ENCODE measurements at places on chromosomes 11 and 22.

DNA sequence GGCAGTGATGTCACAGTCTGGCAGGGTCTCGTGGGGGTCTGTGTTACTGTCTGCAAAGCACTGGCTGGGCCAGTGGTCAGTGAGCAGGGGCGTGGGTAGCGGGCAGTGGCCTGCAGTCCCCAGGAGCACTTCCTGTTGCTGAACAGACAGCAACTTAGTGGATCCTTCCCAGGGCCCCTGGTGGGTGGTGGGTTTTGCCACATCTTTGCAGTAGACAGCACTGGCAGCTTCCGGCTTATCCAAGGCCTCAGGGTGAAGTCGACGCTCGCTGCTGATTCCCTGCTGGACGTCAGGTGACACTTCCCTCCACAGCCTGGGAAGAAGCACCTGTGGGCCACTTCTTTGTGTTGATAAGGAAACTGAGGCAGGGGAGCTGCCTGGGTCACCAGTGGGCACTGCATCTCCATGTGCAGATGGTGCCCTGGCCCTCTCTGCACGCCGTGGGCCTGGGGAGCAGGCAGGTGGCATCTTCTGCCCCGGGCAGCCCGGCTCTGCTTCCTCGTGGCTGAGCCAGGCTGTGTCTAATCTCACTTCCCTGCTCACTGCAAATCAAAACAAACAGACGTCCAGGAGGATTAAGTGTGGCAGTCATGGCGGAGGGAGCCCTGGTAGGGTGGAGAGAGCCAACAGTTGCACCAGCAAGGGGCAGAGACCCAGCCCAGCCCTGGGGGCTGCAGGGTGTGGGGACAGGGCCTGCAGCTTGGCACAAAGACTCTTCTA is 79.8 kb downstream of the KCNQ1 start:
- DNase-seq = no peak

DNA sequence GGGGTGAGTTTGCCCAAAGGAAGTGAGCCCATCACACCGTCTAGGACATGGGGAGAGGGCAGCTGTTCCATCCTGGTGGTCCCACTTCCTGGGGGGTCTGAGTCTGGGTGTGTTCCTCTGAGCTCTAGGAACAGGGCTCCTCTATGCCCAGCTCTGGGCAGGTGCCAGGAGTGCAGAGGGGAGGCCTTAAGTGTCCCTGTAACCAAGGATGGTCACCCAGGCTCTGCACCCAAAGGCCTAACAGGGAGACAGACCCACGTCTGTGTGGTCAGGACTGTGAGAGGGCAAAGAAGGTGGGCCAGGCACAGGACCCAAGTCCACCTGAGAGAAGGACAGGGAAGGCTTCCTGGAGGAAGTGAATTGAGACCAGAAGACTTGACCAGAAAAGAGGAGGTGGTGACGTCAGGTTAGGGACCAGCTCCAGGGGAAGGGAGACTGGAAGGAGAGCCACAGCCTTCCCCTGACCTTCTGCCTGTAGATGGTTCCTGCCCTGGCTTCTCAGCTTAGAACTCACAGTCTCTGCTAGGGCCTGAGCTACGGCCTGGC is 11.3 kb upstream of the TCF20 start:
- no peak for DNase-seq

- DNase-seq = no peak
Observed at GRCh38 chr11:32113200-32113919, 22.5 kb downstream of the RCN1 start.

- DNase-seq = no peak
Observed at GRCh38 chr22:35905894-35906293, 122.7 kb downstream of the RBFOX2 start.

GRCh38 chr11:117767071-117767470 is 29.9 kb downstream of the DSCAML1 start:
- DNase-seq = no peak

- DNase-seq = no peak
Observed at GRCh38 chr22:34303656-34304055, 383.4 kb upstream of the LARGE1 start.

- DNase-seq = no peak
Observed at GRCh38 chr11:76169473-76169896, 36.8 kb downstream of the WNT11 start.

DNA sequence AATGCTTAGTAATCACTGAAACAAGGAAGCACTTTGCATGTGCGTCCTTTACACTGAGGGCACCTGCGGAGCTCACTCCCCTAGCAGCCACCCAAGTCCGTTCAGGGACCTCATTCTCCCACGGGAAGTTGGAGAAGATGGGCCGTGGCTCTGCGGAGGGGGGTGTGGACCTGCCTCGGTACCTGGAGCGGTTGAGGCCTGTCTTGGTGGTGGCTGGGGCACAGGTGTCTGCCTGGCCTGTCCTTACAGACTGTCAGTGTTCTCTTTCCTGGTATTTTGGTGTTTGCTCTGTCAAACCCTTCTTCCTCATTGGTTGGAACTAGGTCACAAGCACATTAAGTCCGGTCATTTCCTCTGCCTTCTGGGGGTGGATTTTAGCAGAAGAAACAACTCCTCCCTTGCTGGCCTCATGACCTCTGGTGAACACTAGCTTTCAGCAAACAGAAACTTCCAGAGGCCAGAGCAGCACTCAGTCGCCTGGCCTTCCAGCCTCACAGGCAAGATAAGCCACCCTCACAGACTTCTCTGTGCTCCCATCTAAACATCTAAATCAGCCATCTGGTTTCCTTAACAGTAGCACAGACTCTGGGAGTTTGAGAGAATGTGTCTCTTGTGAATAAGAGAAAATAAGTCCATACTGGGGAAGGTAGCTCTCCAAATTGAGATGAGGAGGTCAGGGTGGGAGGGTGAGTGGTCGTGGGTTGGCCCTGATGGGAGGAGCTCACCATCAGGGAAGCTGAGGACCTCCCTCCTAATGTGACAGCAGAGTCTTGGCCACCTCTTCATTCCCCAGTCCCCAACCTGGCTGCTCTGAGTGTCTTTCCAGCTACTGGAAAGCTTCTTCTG is 8.6 kb downstream of the SNAP29 start:
- DNase-seq = no peak

DNA sequence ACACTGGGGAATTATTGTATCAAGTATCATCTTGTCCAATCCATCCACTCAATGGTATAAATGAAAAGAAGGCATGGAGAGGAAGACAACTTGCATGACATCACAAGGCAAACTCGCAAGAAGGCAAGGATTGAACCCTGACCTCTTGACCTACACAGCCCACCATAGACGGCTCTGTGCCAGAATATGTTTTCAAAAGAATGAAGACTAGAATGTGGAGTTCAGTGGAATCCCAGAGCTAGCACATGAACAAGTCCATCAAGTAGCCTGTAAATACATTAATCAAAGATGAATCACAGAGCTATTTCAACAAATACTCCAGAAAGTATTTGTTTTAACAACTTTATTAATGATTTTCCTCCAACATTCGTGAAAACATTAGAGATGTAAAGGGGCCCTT is 189.7 kb downstream of the GUCY1A2 start:
- no peak for DNase-seq

DNA sequence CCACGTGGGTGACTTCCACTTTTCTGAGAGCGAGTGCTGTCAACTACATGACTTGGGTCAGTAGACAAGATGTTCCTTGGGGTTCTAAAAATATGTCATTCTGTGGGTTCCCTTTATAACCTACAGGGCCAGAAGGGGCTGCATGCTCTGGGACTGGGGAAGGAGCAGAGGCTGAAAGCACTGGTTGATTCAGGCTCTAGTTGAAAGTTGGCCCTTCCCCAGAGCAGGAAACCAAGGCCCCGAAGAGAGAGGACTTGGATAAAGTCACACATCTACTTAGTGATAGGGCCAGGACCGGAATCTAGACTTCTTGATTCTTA is 9.9 kb downstream of the ADAMTS15 start:
- no peak for DNase-seq

GRCh38 chr22:40857309-40857855 is 434 bp downstream of the XPNPEP3 start:
- no peak for DNase-seq

DNA sequence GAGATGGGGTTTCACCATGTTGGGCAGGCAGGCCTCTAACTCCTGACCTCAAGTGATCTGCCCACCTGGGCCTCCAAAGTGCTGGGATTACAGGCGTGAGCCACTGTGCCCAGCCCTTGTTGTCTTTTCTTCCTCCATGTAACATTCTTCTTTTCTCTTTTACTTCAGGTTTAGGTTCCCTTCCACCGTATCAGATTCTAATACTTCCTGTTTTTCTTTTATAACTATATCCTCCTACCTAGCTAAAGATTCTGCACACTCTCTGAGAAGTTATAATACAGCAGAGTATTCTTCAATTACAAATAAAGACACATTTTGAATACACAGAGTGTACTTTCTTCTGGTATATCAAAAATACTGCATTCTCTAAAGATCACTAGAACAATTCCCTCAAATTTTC is 33.2 kb upstream of the GAB2 start:
- DNase-seq = no peak

- DNase-seq = no peak
Observed at GRCh38 chr11:2911785-2912391, 17.3 kb downstream of the PHLDA2 start.

DNA sequence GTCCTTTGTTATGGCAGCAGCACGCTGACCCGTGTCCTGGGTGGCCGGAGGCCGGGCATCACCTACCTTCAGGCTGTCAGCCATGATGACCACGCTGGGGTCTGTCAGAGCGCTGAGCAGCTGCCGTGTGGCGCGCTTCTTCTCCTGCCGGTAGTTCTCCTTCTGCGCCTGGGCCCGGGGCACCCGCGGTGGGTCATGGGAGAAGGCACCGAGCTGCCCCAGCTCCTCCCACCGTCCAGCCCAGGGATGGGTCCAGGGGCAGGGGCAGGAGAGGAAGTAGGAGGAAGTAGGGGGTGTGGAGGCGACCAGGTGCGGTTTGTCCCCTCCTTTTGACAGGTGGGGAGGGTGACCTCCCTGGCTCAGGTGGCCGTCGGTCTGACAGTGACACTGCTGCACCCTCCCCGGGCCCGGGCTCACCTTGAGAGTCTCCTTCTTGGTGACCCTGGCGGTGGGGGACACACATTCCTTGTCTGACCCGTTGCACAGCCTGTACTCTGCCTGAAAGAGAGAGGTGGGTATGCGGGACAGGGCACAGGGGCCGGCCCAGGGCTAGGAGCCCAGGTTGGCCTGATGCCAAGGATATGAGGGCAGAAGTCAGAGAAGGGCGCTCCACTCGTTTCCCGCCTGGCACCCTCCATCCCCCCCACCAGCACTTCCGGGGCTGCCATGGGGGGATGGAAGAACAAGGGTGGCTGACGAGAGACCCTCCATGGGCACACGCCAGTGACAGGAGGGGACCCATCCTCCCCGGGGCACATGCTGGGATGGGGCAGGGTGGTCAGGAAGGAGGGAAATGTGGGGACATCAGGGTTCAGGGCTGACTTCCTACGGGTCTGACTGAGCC is 43.0 kb downstream of the OSBPL5 start:
- no peak for DNase-seq

DNA sequence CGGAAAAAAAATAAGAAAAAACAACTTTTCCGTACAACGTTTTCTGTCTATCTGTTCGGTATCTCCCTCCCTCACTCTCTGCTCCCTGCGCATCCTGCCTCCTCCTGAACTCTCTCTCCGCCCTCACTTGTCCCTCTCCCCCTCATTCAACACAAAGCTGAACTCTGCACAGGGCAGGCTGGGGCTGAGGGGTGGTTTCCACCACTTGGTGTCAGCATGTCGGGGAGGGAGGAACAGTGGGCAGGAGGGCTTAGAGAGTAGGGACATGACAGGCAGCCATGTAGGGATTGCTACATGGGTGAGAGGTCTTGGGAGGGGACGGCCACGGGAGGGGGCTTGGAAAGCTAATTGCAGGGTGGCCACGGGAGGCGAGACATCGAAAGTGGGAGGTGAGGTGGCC is 17.6 kb downstream of the SLC22A12 start:
- DNase-seq = no peak

DNA sequence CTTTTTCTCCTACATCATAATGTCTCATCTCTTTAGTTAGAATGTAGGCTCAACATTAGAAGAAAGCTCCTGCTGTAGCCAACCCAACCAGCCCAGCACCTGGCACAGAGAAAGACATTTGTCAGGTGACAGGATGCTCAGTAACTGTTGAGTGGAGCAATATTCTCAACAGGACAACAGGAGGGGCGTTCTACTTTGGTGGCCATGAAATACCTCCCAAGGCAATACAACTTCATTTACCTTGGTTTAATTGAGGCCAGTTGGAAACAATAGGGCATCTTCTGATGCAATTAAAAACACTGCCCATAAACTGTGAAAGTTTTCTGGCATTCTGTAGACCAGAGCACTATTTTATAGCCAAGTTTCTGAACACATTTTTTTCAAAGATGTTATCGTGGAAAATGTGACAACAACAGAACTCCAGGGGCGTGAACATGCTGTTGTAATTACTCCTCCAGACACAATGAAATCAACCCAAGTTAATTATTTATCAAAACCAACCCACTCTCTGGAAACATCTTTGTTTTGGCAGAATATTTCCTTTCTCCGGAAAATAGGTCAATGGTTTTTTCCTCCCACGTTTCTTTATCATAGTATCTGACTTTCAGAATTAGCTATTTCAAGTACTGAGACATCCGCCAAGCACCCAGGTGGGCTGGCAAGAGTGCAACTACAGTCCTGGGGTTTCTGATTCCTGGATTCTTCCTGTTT is 538.1 kb downstream of the SOX6 start:
- no peak for DNase-seq

DNA sequence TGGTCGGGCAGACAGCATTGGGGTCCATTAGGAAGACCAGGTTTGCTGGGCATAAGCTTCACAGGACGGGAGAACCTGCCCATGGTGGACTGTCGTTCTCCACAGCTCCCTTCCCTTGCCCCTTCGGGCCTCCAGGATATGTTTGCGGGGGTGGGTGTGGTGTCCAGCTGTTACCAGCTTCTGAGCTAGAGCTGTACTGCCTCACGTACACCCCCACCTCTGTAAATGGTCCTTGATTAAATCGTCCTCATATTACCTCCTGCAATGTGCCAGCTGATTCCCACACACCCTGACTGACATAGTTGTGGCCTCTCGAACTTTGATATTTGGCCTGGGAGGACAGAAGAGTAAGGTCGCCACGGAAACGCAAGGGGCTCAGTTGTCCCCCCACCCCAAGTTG is 16.2 kb upstream of the BCR start:
- no peak for DNase-seq

DNA sequence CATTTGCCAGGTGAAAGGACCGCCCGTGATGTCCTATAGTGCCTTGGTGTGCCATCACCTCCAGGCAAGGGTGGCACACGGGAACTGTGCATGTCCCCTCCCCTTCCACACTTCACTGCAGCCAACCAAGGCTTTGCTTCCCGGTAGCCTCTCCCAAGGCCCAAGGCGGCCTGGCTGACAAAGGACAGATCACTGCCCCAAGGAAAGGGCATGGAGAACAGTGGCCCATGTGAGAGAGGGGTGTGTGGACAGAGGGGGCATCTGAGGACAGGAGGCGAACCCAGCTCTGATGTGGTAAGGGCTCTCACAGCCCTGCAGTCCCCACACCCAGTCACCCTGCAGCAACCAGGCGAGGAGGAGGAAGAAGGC is 50.4 kb downstream of the RPUSD4 start:
- no peak for DNase-seq

DNA sequence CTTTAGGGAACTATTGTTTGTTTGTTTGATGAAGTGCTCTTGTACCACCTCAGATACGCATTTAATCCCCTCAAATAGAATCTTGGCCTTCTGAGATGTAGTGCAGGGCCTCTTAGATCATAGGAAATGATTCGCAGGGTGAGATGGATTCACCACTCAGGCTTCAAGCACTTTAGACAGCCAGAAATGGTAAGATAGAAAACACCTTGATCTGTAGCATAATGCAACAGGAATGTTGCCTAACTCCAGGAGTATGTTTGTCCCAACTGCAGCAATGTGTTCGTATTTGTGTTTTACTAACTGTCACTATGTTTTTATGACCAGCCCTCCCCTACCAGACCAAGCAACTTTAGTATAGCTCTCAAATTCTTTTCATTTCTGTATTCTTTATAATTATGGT is 761.2 kb downstream of the NELL1 start:
- DNase-seq = no peak
